ENCODE measurements at places on chromosomes 12 and 14.

DNA sequence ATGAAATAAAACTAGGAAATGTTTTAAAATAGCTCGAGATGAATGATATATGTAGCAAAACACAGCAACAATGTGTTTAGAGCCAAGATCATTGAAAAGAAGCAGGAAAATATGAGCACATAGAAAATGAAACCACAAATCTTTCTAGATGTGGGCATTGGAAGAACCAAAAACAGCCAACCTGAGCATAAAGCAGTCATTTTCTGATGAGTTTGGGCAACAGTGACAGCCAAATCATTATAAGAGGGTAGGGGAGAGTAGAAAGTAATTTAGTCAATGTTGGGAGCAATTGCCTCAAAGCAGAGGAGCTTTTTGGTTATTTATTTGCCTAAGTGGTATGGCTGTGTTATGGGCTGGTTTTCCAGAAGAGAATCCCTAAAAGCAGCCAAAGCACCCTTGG is 8.8 kb upstream of the BICDL1 start:
- no peak for DNase-seq

DNA sequence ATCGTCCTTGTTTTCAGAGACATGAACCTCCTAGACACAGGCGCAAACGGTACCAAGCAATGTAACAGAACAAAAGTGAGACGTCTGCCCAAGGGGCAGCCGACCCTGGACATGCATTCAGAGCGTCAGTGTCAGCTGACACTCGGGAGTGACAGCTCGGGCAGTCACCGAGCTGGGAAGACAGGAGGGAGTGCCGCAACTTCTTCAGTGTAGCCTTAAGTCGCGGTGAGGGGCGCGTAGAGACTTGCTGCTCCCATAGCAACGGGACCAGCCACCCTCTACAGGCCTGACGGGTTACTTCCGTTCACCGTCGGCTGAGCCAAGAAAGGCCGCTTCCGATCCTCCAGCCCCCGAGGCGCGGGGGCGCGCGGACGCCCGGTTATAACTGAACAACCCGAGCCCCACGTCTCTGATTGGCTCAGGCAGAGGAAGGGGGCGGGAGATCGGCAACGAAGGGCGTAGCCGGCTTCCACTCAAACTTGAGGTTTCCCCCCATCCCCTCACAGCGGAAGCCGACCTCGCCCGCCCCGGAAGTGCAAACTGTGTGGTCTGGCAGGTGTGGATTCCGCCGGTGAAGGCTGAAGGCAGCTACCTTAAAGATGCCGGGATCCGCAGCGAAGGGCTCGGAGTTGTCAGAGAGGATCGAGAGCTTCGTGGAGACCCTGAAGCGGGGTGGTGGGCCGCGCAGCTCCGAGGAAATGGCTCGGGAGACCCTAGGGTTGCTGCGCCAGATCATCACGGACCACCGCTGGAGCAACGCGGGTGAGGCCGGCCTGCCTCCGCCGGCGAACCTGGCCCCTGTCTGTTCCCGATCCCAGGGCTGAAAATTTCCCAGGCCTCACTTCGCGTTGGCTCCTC is at the start of gene EIF2B2:
TSS of gene EIF2B2 (plus strand) at position 530 of the 858 bp plus-strand sequence. CDS start at position 600, 70 bp downstream.
- peak; percentile 93 for DNase-seq

GRCh38 chr12:58034712-58035111 is 93.3 kb downstream of the ATP23 start:
- DNase-seq = no peak

GRCh38 chr14:59028476-59029202 is 159.8 kb upstream of the DAAM1 start:
- peak; percentile 98 for DNase-seq

DNA sequence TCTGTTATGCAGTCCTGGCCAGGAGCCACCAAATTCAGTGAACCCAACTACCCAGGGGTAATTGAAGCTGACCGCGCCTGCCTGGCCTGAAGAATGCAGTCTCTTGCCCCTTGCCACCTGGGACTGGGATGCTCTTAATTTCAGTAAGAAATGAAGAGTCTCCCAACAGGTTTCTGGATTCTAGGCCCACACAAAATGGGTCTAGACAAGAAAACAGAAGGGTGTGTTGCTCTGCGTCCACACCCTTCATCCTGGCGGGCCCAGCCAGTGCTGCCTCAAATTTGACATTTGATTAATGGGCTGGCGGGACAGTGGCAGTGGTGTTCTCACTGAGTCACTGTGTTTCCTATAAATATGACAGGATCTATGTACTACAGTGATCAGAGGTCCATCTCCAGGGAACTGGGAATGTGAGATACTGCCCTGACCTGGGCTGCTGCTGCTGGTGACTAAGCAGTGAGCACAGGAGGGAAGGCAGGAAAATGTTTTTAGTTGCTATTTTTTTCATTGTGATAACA is 6.5 kb downstream of the TMEM253 start:
- DNase-seq = peak; percentile 32

DNA sequence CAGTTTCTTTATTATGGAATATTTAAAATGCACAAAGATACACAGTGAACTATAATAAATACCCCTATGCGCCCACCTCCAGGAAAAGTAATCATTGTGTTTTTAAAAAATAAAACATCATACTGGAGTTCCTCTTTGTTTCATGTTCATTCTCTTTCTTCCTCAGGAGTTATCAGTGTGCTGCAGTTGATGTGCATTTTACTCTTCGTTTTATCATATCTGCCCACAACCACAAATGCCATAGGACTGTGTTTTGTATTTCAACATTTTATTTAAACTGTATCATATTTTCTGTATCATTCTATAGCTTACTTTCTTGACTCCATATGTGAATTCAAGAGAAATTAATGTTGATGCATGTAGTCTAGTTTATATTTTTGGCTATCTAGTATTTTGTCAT is 53.9 kb downstream of the TSHR start:
- DNase-seq = no peak

GRCh38 chr12:21580748-21581516 is 23.7 kb downstream of the GYS2 start:
- no peak for DNase-seq

GRCh38 chr12:52023976-52024688 is 17.4 kb downstream of the TAMALIN start:
- no peak for DNase-seq

DNA sequence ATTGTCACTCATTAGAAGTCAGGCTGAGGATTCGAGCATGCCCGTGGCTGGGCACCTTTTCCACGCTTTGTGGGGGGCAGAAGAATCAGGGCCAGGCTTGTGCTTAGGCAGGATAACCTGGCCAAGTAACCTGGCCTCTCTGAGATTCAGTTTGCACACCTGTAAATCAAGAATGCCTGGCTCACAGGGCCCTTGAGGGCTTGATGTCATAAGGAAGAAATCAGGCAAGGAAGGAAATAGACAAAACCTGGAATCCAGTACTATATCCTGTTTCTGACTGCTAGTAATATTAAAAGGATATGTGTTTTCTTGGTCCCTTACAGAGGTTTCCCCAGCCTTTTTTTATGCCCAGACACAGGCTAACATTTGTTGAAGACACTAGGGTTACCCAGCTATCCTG is 91.9 kb downstream of the SAMD4A start:
- DNase-seq = no peak

DNA sequence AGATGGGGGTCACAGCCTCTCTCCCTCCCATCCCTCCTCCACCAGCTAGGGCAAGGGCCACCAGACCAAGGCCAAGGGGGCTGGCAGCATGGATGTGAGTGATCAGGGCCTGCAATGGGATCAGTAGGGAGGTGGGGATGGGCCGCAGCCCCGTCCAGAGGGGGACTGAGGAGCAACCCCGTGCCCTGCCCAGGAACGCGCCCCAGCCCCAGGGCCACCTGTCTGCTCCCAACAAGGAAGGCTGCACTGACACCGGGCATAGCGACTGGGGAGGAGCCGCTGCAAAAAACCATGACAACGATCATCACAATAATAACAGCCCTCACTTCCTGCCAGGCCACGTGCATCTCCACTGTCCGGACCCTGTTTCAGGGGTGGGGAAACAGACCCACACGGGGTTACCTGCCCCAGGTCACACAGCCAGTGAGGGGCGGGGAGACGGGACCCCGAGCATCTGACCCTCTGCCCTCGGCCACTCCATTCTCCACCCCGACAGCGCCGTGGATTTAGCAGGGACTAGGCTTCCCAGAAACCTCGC is 24.3 kb downstream of the NCOR2 start:
- no peak for DNase-seq

DNA sequence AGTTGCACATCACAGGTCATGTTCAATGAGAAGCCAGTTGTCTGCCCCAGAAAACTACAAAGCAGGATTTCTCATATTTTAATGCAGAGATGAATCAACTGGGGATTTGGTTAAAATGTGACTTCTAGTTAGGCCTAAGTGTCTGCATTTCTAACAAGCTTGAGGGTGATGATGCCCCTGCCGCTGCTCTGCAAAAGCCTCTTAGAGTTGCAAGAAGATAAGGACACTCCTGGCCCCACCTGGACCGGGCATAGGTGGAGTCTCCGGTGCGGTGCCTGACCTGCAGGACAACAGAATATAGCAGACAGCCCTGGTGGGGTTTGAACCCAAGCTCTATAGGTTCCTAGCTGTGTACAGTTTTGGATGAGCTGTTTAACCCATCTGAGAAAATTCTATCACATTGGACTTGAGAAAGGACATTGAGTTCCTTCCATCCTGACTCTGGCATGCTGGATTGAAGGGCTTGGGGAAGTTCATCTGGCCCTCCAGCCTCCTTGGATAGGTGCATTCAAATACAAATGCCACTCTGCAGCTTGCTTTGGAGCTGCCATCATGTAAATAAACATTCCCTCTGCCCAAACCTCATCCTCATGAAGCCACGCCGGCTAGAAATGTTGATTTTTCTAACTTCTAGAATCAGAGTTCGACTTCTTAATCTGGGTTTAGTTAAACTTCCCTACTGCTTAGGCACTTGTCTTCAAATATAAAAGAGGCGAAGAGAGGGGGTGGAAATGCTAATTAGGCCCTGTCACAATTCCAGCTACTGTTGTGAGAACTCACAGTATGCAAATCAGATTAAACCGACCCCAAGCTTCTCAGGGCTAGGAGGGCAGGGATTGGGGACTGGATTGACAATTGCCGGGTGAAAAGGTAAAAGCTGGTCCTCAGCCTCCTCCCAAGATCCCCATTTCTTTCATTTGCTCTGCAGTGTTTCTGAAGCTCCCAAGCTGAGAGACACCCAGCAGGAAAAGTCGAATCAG is 1225.6 kb downstream of the VRK1 start:
- DNase-seq = no peak

- no peak for DNase-seq
These were observed 118.9 kb downstream of the SLC25A47 start for GRCh38 chr14:100442036-100442435.

DNA sequence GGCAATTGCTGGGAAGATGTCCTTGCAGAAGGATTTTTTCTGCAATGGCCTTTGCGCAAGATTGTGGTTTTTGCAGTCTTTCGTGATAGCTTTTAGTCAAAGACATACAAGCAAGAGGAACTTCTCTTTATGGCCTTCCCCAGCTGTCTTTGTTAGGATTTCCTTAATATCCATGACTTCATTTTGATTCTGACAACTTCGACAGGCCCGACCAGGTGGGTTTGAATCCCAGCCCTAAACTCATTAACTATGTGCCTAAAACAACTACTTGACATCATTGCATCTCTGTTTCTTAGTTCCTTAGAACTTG is 13.3 kb upstream of the VRK1 start:
- no peak for DNase-seq

DNA sequence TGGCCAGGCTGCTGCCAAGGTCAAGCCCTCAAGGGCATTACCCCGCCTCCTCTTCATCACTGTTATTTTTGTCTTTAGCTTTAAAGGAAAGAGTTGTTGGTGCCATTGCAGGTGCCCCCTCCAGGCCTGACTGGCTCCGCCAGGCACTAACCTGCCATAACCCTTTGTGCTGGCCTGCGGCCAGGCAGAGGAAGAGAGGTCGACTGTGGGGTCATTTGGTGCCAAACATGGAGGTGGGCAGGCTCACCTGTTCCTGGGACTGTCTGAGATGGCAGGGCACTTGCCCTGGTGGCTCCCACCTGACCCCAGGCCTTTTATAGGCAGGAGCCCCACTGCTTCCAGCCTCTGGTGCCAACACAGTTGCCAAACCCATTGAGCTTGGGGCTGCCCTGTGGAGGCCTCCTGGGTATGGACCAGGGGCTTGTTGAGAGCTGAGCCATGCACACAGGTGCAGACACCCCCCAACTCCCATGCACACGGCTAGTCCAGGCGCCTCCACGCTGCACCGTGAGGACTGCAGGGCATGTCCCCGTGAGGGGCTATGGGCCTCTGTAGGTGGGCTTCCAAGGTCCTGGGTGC is 29.4 kb upstream of the PLD4 start:
- no peak for DNase-seq

DNA sequence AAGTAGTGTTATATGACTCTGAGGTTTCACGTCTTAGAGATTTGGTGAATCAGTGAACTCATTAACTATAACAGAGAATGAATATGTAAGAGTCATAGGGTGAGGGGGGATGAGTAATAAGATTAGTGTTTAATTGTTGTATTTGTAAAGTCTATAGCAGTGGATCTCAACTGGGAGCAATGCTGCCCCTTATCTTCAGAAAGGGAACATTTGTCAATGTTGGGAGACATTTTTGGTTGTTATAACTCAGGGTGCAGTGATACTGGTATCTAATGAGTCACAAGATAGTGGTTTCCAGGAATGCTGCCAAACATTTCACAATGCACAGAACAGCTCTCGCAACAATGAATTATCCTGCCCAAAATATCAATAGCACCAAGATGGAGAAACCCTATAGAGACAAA is 1193.7 kb downstream of the GALC start:
- DNase-seq = peak; percentile 99

- DNase-seq = peak; percentile 28
These were observed 1766.9 kb upstream of the SEL1L start for GRCh38 chr14:83300476-83301064.

DNA sequence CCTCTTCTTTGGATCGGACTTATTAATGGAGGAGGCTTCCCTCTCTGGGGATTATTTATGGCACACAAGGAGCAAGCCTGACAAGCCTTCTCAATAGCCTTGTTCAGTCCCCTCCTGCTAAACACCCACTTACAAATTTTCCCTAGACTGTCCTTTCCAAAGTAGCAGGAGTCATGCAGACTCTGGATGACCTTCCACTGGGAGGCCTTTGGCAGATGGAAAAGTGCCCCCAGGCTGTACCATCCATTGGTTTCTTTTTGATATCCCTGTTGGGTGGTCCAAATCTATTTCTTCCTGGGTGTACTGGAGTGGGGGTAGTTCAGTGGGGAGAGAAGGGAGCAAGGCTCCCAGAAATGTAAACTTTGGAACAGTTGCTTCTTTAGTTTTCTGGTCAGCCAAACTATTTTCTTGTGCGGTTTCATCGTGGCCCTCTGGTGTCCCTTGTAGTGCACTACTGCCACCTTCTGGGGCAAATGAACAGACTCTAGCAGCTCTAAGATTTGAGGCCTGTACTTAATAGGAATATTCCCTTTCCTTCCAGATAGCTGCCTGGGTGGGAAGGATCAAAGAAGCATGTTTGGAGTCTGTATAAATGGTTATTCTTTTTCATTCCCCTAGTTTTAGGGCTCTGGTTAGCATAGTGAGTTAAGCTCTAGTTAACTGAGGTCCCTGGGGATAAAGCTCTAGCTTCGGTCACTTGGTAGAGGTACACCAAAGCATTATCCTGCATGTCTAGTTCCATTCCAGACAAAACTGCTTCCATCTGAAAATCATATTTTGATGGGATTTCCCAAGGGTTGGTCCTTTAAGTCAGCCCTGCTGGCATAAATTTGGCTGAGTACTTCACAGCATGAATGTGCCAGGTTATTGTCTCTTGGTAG is 409.5 kb downstream of the SLC6A15 start:
- peak; percentile 60 for DNase-seq

Data from HFFc6 (cell line).